ENCODE measurements at places on chromosomes 5 and 9.

DNA sequence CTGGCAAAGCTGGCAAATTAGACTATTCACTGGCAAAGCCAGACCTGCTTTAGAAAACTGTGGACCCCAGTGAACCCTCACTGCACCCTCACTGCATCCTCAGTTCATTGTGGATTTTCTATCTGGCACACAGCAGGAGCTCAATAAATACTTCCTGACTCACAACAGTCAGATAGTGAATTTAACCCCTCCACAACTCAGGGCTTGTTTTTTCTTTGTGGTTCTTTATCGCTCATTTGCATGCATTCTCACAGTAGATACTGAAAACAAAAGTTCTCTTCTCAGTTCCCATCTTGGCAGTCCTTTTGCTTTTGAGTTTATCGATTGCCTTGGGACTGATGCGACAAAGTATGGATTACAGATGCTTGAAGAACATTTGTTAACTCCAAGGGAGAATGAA lies 99.8 kb downstream of the ACTL7B start:
- no peak for DNase-seq

GRCh38 chr5:159440235-159440634 lies 109.9 kb upstream of the IL12B start:
- no peak for DNase-seq

DNA sequence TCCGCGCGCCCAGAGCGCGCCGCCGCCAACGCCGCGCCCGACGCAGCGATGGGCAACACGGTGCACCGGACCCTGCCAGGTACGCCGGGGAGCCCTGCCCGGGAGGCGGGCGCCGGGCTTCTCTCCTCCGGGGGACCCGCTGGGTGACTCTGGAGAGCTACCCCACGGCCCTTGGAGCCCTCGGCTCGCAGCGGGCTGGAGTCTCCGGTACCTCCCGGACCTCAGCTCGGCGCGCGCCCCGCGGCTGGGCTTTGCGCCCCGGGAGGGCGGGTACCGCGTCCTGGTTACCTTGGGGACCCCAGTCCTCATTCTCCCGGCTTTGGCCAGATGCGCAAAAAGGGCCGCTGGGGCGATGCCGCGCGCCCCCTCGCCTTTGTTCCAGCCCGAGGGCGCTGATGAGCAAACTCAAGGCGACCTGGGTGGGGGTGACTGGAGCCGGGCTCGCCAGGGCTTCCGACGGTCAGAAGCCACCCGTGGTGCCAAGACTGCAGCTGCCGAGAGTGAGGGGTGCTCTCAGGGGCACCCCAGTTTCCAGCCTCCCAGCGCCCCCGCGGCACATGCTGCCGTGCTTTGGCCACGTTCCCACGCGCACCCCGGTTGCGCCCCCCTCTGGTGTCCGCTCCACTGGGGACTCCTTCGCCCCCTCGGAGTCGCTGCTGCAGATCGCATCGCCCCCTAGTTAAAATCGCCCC lies 442 bp downstream of the NEURL1B start:
- DNase-seq, result no peak

DNA sequence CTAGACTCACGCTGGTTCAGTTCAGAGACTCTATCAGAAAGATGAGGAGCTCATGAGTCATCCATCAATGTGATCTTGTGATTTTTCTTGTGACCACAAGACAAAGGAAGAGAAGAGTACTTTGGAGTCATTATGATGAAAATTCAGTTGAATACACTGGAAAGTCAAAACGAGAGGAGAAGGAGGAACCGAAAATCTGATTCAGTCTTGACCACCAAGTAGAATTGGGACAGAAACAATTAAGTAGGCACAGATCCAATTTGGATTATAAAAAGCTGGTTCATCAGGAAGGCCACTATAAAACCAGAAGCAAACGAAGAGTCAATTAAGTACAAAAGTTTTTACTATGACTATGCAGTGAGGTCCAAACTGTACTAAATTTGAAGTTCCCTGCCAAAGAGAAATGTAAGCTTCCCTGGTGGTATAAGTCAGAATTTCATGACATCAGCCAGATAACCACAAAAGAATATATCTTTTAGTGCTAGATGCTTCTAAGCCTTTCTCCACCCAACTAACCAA lies 90.9 kb downstream of the THBS4 start:
- DNase-seq, result no peak

- DNase-seq, result no peak
Observed at GRCh38 chr5:1227667-1228066, 2.5 kb downstream of the SLC6A18 start.

All from stimulated activated CD8-positive, alpha-beta memory T cell treated with anti-CD3 and anti-CD28 coated beads, Interleukin-2, amount 100 ng/mL, for 48 hours (primary cell).